Vagina (tissue), 2 donors: ENCODE measurements at places on chromosomes 7 and 10.

- no peak for DNase-seq
Measured at GRCh38 chr7:147700702-147701101, 889.9 kb upstream of the C7orf33 start.

GRCh38 chr7:2497500-2498336, 21.5 kb upstream of the GRIFIN start:
- DNase-seq, result no peak

DNA sequence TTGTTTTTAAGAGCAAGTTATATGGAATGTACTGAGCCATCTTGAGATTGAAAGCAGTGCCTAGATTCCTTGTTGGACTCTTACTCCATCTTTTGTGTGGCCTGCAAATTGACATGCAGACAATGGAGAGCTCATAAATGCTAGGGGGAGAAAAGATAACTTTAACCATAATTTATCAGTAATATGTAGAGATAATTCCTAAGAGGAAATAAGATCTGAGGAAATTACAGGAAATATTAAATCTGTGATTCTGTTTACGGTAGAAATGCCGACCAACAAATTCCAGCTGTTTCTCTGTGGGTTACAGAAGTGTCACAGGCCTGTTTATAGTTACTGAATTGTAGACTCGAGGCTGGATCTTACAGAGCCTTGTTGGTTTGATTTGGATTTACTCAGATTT, 348.0 kb downstream of the SUGCT start:
- no peak for DNase-seq

- no peak for DNase-seq
Measured at GRCh38 chr7:20513897-20514296, 101.6 kb upstream of the ABCB5 start.

GRCh38 chr10:93272884-93273675, 199.4 kb downstream of the CYP26A1 start:
- no peak for DNase-seq

DNA sequence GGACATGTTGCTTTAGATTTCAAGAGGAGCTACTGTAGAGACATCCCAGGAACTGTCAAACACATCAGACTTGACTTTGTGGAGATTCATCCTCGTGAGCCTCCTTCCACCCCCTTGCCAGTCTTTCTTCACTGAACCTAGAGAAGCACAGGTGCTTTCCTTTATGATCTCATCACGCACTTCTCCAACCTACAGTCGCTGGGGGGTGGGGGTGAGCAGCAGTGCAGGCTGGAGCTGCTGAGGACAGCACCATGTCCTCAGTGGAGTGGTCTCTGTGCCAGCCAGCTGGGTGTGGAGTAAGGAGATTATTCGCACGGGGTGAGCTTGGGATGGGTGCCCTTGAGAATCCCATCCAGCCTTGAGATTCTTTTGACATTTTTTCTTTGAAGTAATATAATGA, 88.1 kb downstream of the VOPP1 start:
- no peak for DNase-seq

DNA sequence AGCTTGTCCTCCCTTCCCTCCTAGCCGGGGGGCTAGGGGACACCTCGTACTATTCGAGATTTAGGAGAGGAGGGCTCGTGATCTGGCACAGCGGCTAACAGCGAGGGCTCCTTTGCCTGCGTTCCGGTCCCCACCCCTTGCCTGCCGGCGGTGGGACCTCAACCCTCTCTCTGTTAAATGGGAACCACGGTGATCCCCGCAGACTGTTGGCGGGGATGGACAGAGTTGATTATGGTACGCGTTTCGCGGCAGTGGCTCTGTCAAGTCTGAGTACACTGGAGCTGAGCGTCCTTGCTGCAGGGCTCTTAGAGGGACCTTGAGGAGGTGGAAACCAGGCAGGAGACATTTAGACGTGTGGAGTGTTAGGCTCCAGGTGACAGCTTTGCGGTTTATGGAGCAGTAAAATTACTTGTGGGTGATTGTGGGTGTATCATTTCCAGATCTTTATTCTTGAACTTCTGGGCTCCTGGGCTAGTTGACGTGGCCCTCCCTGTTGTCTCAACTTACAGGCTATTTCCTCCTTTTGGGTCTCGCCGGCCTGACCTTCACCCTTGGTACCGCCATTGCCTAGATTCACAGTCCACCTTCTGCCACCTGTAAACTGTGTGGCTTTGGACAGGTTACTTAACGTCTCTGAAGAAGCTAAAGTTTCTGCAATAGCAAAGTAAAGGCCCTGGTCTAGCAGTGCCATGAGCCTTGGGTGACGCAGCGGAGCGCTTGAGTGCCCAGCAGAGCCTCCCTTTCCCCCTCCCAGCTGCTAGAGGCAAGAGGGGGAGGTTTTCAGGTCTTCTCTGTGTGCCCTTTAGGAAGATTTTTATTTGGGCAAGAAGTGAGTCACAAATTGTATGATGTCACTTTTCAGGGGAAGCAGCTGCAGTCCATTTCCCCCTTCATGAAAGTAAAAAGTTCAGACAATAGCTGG, 739 bp downstream of the CASP7 start:
- no peak for DNase-seq

DNA sequence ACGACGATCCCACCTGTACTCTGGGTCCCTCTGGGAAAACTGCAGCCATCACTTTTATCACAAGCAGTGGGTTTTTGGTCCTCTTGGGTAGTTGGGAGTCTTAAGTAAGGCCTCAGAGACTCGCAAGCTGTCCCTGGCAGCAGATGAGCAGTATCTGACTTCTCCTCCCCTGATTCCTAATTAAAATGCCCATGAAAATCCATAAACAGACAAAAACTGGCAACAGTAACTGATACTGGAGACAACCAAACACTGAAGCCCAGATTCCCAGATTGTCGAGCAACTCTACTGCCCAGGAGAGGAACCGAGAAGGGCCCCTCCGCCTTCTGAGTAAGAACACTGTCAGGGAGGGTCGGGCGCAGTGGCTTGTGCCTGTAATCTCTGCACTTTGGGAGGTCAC, 333.8 kb downstream of the CALN1 start:
- DNase-seq, result no peak

DNA sequence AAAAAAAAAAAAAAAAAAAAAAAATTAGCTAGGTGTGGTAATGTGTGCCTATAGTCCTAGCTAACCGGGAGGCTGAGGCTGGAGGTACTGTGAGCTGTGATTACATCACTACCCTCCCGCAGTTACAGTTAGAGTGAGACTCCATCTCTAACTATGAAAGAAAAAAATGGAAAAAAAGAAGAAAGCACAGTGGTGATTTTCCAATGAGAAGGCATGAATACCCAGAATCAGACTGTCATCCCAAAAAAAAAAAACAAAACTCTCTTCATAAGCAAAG, 269.9 kb upstream of the MKLN1 start:
- DNase-seq, result no peak
